ENCODE measurements at places on chromosomes 1 and 21.
A peak's percentile ranks its signal among the peaks of the same experiment; 100 is the strongest.

GRCh38 chr1:99315305-99315704 is 51.0 kb downstream of the PLPPR4 start:
- no peak for DNase-seq

DNA sequence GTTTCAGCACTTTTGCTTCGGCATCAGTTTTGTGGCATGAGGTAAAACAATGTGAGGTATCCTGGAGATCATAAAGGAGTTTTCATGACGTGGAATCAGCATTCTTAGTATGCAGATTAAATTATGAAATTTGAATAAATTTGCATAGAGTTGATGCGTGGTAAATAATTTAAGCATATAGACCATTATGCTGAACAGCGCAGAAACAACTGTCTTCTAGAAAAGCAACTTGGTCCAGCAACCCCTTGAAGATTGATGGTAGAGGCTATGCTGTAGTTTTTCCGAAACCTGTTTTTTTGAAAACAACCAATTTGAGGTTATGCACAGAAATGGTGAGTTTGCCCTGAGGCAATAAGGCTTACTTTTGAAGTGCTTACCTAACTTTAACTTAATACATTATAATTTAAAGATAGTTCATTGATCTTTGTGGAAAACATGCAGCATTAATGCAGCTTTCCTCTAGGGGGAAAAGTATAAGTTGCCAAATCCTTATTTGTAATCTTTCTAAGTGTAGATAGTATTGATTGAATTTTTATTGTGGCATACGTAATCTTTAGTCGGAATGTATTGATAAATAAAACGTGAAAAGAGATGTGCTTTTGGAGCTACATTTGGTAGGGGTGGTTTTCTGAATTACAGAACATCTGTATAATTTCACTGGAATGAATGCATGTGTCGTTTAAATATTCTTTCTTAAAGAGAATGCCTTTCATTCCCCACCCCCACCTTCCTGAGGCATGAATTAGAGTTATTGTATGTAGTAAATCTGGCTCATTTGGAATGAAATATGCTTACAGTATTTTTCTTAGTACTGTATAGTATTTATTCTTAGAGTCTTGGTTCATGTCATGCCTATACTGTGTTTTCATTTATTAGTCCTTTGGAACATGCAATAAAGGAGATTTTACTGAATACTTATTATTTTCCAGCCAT is 3.8 kb downstream of the PRDM2 start:
- DNase-seq = no peak

DNA sequence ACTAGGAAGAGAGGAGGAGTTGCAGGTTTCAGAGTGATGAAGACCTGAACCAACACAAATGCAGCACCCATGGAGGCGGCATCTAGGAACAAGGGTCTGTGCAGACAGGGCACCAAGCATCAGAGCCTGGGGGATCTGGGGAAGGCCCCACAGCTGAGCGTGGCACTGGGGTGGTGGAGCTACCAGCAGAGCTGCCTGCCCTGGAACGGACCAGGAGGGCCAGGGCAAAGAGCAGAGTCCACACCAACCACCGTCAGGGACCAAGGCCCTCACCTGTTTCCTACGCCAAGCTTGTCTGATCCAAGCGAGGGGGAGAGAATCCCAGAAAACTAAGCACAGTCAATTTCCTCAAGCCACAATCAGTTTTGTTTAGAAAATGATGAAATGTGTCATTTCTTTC is 79.0 kb upstream of the SYT6 start:
- no peak for DNase-seq

GRCh38 chr1:54542120-54542961 is 5.7 kb upstream of the ACOT11 start:
- peak; percentile 13 for DNase-seq

DNA sequence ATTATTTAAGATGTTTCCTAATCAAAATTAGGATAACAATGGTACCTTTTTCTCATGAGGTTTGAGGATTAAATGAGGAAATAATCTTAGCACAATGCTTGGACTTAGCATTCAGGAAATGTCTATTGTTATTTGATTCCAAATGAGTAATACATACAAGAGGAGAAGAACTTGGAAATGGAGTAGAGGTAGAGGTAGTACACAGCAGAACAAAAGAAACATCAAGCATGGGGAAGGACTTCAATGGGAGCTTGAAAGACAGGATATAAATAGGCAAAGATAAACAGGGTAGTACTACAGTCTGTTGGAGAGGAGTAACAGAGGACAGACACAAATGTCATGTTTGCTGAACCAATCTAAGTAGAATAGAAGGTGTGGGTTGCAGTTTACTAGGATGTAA is 59.5 kb upstream of the RGS2 start:
- no peak for DNase-seq

GRCh38 chr1:210741564-210741963 is 392.4 kb downstream of the KCNH1 start:
- no peak for DNase-seq

GRCh38 chr1:180262628-180263488 is 32.8 kb downstream of the LHX4 start:
- no peak for DNase-seq

DNA sequence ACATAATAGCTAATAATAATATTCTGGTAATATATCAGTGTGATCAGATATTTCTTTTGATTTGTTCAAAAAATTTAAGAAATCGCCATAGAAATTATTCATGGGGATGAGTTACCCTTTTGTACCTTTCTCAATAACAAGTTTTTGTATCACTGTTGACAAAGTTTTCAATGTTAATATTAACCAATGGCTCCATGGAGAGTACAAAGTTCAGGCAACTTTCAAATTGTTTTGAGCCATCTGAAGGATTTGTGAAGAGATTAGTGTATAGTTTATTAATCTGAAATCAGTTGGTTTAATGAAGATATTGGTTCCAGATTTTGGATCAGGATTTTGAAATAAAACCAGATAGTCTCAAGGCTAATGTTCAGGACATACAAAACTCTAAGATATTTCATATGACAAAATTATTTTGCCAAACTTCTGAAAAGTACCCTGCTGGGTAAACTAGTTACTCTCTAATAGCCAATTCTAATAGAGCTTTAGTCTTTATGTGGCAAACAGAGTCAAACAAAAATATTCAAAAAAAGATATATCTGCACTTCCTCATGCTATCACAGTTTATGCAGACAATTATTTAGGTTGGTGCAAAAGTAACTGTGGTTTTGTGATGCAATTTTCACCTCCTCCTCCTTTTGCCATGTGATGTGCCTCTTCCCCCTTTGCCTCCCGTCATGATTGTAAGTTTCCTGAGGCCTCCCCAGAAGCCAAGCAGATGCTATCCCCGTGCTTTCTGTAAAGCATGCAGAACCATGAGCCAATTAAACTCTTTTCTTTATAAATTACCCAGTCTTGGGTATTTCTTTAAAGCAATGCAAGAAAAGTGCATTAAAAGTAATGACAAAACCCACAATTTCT is 1105.0 kb downstream of the PLA2G4A start:
- no peak for DNase-seq

DNA sequence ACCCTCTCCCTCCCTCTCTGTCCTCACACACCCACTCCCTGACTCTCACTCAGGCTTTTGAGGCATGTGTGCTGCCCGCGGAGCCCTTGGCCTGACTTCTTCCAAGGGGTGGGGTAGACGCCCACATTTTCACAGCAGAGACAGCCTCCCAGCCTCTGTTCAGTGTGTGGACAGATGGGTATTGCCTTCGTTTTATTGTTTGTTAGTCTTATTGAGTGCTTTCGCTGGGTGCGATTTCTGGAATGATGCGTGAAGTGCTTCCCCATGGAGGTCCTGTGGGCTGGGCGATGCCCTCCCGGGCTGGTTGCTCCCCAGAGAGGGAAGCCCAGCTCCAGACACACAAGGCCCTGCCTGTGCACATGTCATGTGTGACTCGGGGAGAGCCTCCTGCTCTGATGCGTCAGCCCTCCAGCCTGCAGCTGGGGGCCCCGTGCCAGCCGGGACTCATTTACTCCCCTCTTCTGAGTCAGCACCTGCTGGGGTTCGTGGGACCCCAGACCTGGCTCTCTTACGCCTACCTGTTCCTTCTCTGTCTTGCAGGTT is 14.7 kb downstream of the PDXK start:
- no peak for DNase-seq
